H1 (cell line): ENCODE measurements at places on chromosomes 5 and 9.
A peak's percentile ranks its signal among the peaks of the same experiment; 100 is the strongest.

- no peak for DNase-seq
Observed at GRCh38 chr5:169415371-169415770, 114.4 kb upstream of the SLIT3 start.

DNA sequence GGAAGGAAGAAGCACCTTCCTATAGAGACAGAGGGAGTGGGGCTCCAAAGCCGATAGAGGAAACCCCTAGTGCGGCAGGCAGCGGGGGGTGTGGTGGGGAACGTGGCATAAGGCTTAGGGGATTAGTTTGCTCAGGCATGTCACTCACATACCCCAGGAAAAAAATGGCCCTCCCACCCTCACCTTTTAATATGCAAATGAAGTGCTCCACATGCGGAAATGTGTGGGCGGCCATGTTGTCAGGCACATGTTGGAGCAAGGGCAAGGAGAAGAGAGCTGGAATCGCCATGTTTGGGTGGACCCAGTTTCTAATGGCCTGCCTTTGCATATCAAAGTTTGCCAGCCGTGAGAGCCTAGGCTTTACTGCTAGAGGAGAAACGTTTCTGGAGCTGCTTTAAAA lies 758.8 kb downstream of the NR2F1-AS1 start:
- DNase-seq, result no peak

- DNase-seq, result no peak
Observed at GRCh38 chr5:6767481-6768063, 54.3 kb downstream of the TENT4A start.

DNA sequence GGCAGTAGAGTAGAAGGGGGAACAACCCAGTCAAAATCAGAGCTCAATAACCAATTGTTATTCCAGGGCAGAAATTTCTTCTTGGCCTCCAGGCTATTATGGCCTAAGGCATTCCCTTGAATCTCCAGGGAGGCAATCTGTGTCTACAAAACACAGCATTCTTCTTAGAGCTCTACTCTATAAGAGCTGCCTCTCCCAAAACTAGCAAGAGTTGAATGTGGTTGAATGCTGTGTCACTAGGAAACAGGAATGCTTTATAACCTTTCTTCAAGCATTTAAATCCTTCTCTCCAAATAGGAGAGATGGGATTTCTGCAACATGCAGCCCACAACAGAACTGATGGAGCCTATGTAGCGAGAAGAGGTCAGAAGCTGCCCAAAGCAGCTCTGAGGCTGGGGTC lies 97.1 kb upstream of the APC start:
- DNase-seq, result no peak

DNA sequence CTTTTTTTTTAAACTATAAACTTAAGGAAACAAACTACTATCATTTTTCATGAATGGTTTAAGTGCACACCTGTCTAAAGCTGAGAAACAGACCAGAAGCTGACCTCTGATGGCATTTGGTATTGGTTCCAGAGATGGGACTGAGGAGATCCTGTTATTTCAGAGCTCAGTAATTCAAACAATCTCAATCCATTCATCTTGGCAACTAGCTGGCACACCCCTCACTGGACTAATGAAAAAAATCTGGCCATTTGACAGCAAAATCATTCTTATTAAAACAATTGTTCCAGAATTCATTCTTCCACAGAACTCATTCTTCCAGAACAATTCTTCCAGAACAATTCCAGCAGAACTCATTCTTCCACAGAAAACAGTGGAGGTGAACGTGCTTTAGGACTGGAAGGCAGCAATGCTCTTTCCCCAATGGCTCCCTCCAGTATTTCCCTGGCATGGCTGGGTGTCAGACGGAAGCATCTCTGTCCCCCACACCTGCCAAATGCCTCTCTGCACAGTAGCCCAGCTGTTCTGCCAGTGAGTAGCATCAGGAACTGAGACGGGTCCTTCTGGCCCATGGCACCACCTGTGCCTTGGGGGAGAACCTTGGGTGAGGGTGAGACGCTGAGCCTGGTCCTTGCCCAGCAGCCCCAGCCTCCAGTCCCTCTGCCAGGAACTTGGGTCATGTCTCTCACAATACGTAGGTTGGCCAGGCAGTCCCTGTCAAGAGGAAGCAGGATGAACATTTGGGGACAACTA lies 87.5 kb upstream of the EQTN start:
- no peak for DNase-seq

- DNase-seq, result no peak
Observed at GRCh38 chr5:93342563-93343061, 238.4 kb downstream of the NR2F1-AS1 start.

GRCh38 chr9:105539452-105539851 lies 18.5 kb upstream of the FKTN start:
- no peak for DNase-seq

- DNase-seq, result peak; percentile 97
Observed at GRCh38 chr9:122213589-122214413, 15.0 kb downstream of the LHX6 start.

DNA sequence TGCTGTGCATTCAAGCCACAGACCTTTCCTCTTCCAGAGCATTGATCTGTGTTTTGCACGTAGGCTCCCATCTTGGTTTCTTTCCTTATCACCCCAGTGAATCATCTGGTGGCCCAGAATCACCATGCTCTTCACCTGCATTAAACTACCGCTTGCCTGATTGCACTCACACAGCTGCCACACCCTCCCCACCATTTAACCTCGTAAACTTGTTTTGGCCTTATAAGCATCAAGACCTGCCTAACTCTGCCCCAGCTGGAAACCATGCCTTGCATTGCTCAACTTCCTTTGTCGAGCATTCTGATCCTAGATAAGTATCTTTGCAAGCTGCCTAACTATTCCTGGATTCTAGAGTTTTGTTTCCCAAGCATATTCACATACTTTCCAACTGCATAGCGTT lies 369.6 kb upstream of the SEMA6A start:
- DNase-seq, result peak; percentile 53

DNA sequence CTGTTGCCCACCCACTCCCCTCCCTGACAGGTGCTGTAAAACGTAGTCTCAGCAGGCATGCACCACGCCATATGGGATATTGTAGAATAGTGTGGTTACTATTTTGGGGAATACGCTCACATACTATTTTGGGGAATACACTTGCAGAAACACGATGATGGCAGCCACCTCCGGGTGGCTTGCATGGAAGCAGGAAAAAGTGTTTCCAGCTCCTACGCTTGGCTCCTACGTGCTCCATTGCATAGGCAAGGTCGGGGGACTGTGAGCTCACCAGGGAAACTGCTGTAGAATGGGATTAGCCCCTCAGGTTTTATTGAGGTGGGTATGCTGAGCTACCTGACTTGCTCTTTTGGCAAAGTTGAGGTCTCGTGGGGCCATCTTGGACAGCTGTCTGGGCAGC lies 160.3 kb upstream of the NFIL3 start:
- no peak for DNase-seq
